ENCODE measurements at places on chromosomes 5 and 9.

DNA sequence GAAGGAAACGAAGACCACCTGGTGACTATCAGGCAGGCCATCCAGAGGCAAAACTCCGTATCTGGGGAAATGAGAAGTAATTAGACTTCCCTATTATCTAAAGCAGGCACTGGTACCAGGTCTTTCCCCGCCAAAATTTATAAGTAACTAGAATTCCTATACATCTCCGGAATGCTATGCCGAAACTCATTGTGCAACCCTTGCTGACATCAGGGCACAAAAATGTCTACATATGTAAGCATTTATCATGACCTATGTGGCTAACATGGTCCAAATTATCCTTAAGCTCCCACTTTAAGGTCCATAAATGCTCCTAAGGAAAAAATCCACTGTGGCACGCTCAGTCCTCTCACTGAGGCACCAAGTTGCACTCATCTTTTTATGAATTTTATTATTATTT, 17.8 kb downstream of the ACTL7B start:
- no peak for DNase-seq

- no peak for DNase-seq
Observed at GRCh38 chr5:15386122-15386521, 113.9 kb upstream of the FBXL7 start.

GRCh38 chr5:133824661-133825254, 143.7 kb downstream of the C5orf15 start:
- peak; percentile 10 for DNase-seq

DNA sequence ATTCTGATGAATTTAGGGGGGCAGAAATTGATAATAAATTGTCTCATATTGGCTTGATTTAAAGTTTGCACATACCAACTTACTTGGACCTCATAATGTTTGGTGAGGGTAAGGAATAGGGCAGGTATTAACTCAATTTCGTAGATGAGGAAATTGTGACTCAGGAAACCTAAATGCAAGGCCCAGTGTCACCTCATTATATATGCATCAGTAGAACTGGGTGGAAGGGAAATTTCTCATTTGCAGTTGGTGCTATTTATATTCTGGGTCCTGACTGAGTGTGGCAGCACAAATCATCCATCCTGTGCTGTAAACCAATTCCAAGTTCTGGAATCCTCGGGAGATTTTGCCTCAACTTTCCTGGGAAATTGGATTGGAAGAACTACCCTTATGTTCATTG, 103.0 kb downstream of the SPATA31D1 start:
- no peak for DNase-seq

DNA sequence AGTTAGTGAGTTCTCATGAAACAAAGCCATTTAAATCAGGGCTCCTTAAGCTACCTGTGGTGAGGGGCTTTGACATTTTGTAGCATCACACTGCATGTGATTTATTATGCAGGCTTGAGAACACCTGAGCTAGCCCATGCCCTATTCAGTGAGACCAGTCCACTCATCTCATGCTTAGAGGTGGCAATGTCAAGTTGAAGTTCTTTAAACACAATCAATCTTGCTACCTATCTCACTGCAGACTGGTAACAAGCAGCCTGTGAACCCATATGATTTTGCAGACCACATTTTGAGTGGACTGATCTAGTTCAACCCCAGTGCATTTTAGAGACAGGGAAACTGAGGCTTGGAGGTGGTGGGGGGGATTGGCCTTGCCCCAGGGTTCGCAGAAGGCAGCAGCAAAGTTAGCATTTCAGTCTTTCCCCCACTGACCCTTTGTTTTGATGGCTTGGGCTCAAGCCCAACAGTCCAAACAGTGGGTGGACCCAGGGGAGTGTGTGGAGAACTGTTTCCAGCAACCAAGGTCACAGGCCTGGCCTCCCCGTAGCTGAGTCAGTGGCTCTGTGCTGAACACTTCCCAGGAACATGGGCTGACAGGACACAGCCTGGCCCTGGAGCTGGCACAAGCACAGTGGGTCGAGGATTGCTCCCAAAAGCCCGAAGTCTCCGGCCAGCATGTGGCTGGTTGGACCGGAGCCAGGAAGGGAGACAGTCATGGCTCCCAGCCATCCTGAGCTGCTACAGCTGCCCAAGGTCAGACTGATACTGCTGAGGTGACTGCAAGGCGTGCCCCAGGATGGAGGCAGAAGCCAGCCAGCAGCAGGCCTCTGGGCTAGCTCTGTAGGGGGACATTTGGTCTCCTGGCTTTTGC, 95.3 kb downstream of the RGS3 start:
- no peak for DNase-seq

- DNase-seq, result no peak
Observed at GRCh38 chr9:87233431-87233830, 264.2 kb upstream of the DAPK1 start.

GRCh38 chr5:87099291-87099839, 168.3 kb upstream of the RASA1 start:
- no peak for DNase-seq

GRCh38 chr5:6755519-6755918, 42.3 kb downstream of the TENT4A start:
- no peak for DNase-seq

GRCh38 chr5:58680503-58680902, 97.6 kb downstream of the RAB3C start:
- no peak for DNase-seq

DNA sequence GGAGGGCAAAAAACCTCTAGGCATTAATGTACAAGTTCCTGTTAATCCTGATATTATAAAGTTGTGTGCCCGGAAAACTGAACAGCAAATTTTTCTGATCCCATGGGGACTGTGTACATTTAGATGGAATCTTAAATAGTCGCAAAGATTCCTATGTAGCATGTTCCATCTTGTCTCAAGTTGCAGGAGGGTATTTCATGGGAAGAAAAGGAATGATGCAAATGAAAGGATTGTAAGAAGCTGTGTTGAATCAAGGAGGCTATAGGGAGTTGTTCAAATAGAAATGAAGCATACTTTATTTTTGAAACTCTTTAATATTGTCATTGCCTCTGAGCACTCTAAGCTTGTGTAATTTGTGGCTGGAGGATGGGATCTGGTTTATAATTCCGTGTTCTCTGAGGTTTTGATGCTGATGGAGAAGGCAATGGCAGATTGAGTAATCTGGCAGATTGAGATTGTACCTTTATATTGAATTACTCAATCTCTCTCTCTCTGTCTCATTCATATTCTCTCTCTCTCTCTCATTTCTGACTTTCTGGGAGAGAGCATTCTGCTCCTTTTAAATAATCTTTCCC, 288.5 kb downstream of the OSTF1 start:
- no peak for DNase-seq

DNA sequence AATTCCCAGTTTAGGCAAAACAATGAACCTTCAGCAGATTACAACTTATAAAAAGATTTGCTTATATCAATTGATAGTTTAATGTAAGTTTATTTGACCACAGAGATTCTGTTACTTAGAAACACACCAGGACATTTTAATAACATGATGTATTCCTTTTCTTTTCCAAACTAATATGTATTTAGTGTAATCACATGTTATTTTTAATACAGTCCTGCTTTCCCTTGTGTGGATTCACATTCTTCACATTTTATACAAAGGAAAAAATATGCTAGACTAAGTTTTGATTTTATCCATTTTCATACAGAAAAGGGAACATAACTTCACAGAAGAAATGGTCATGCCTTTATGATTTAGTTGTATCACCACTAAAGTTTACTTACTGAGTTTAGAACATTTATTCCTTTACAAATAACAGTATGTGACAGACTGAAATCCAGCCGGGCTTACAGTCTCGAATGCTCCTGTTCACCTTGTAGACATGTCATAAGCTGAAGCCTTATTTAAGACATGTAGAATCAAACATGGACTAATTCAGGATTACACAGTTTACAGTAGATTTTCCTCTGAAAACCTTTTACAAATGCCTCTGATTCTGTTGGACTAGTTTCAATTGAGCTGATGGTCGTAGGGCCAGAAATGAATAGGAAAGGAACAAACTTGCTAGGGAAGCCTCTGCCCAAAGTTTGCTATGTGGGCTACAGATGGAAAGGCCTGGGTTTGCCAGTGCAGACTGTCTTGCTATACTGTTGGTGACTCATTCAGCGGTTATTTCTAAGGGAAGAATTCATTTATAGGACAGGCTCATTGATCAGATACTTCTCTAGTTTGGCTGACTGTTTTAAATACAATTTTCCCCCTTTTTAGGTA, 6.6 kb upstream of the ASPN start:
- DNase-seq, result no peak

GRCh38 chr9:33714989-33715388, 80.4 kb upstream of the PRSS3 start:
- no peak for DNase-seq

DNA sequence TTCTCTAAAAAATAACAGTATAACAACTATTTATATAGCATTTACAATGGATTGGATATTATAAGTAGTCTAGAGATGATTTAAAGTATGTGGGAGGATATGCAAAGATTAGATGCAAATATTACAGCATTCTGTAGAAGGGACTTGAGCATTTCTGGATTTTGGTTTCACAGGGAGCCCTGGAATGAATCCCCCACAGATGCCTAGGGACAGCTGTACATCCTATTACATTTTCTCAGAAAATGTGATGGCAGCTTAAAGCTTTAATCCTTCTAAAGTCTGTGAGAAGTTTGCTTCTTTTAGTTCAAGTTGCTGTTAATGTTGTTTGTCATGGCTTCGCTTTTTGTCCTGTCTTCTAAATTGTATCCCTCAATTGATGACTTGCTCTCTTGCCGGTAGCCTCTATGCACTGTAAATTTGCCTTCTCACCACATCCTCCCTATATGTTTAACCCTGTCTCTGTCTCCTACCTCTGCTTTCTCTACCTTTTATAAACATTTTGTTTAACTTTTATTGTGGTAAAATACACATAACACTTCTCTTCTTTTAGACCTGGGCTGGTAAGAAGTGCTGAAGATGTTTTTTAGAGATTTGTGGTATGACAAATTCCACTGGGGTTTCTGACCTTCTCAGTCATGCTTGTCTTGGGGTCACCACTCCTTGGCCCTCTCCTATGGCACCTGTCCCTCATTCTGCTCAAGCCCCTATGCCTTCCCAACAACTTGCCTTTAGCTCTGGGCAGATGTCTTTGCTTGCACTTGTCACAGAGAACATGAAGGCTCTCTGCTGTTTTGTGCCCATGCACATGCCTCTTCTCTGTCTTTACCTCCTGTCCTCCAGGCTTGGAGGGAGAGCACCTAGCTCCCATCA, 37.9 kb downstream of the LNPEP start:
- DNase-seq, result no peak

DNA sequence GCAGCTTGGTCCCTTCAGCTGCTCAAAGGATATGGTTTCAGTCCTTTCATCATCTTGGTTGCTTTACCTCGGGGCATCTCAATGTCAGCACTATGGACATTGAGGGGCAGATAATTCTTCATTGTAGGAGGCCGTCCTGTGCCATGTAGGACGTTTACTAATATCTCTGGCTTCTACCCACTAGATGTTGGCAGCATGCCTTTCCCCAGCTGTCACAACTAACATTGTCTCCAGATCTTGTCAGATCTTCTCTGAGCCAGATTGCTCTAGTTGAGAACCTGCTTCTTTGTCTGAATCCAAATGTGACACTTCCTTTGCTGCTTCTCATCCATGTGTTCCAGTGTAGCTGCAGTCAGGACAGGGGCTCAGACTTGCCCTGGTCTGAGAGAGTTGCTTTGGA, 10.3 kb downstream of the PTPA start:
- no peak for DNase-seq

DNA sequence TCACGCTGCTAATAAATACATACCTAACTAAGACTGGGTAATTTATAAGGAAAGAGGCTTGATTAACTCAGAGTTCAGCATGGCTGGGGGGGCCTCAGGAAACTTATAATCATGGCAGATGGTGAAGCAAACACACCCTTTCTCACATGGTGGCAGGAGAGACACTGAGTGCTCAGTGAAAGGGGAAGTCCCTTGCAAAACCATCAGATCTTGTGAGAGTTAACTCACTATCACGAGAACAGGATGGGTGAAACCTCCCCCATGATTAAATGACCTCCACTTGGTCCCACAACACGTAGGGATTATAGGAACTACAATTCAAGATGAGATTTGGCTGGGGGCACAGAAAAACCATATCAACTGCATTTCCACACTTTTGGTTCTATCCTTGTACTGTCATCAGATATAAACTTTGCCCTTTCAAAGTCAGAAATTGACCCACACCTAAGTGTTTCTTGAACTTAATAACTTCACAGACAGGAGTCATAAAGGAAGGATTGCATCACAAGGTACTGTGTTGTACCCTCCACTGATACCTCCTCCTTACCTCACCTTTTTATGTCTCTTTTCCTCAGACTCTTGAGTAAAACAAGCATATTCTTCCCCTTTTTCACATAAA, 319.1 kb upstream of the PIK3R1 start:
- DNase-seq, result no peak

GRCh38 chr5:78595458-78595921, 53.1 kb downstream of the LHFPL2 start:
- DNase-seq, result no peak

DNA sequence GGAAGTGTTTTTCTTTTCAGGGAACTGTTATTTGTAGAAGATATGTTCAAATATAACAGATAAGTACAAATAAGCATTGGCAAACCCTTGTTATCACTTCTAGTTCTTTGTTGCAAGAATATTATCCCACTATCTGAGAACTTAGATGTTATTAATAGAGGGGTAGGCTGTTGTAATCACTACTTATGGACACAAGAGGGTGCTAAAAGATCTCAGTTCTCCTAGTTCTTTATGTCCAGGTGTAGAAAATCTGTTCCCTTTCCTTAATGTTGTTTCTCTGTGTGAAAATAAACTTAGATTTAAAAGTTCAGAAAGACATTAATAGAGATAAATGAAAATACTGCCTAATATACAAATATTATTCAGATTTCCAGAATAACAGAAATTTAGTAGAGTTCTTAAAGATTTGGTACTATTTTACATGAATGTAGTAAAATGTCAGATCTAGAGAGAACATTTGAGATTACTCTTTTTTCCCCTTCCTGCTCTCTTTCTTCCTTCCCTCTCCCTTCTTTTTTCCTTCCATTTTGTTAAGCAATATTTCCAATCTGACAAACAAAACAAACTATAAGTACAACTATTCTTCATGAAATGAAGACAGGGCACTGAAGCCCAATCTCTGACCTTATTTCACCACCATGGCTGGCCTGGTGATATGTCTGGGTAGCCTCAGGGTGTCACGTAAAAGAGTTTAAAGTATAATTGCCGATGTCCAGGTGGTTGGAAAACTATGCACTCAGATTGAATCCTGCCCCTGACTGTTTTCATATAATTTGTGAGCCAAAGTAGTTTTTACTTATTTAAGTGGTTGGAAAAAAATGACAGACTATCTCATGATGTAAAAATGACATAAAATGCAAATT, 43.6 kb upstream of the C5orf46 start:
- peak; percentile 6 for DNase-seq

GRCh38 chr5:137292461-137293027, 206.6 kb downstream of the SPOCK1 start:
- no peak for DNase-seq

Data from activated CD4-positive, alpha-beta T cell treated with anti-CD3 and anti-CD28 coated beads, Interleukin-2, Interleukin-6, amounts not matched to agents 100 ng/mL and 50 ng/mL, durations not matched to agents 16 hours and 8 hours (primary cell).